ENCODE measurements at places on chromosomes 1 and 21.

GRCh38 chr21:45296638-45297037, 8.9 kb upstream of the POFUT2 start:
- DNase-seq, result no peak

DNA sequence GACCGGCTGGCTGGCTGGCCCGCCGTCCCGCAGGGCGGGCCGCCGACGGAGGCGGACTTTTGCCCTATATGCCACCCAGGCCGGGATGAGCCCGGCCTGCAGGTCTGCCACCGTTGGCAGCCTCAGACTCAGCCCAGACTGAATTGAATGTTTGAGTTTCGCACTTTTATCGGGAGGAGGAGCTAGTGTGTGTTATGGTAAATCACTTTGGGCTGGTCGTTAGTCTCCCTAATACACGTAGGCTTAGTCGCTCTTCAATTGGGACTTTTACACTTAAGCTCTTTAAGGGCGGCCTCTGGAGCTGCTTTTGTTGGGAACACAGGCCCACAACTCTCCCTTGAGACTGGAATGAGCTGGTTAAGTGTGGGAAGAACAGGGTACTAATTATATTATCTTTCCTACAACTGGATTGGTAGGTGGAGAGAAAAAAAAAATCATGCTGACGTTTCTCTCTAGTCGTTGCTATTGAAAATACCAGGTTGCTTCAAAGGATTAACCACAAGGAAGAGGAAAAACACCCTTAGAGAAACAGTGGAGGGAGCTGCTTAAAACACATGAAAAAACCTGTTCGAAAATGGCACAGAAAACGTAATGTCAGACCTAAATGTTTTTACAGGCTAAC, 1.4 kb upstream of the IRF2BP2 start:
- no peak for DNase-seq

GRCh38 chr21:31194510-31195293, 149.4 kb downstream of the TIAM1 start:
- DNase-seq, result no peak

DNA sequence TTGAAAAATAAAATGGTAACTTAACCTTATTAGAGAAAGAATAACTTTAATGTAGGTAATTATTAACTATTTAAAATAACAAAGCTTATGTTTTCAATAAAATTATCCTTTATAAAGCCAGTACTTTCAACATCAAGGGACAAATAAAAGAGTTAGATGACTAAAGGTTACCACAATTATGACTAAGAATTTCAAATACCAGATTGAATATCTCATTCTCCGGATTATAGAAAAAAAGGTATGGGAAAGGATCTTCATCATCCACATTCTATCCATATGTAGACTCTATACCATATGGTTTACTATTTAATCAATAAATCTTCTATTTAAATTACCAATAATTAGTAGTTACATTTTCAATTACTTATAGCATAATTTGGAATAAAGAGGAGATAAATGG, 62.8 kb downstream of the TOR3A start:
- no peak for DNase-seq

DNA sequence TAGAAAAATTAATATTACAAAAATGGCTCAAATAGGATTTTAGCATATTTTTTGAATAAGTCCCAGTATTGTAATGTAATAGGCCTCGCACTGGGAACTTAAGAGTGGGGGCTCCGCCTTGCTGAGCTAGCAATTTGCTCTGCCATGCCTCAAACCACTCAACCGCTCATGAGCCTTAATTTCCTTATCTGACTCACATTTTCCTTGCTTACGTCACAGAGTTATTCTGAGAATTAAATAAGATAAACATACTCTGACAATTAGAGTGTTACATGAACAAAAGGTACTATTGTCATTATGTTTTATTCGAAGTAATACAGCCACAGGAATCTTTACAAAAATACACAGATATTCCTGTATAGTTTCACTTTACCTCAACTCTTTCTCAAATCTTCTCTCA, 108.1 kb downstream of the SLC44A5 start:
- DNase-seq, result no peak

Measured in lower lobe of right lung (tissue), 2 donors.